ENCODE measurements at places on chromosomes 12 and 14. TPM values are rescaled to one million over a fixed set of nuclear protein-coding genes. Genes with fewer than 3 reads are reported as not detected.

LAG3 gene
- total RNA-seq, result 0.58 TPM

PGF gene
- total RNA-seq, result 2.1 TPM

- H3K4me3 ChIP-seq, result no peak overlapping the region
- DNase-seq, result no peak
- H3K36me3 ChIP-seq, result no peaks in the 10 kb centered on the region
- no peak overlapping the region for H3K27ac ChIP-seq
Observed at GRCh38 chr14:36507847-36508417, 12.1 kb downstream of the NKX2-1 start.

- peaks cover 6% of the 10 kb centered on the region for H3K36me3 ChIP-seq
- peaks cover 21% of the 10 kb centered on the region for H3K4me1 ChIP-seq
- H3K4me3 ChIP-seq, result no peak overlapping the region
- H3K27me3 ChIP-seq, result no peaks in the 10 kb centered on the region
Observed at GRCh38 chr14:60862283-60862682, 118.6 kb downstream of the TRMT5 start.

DNA sequence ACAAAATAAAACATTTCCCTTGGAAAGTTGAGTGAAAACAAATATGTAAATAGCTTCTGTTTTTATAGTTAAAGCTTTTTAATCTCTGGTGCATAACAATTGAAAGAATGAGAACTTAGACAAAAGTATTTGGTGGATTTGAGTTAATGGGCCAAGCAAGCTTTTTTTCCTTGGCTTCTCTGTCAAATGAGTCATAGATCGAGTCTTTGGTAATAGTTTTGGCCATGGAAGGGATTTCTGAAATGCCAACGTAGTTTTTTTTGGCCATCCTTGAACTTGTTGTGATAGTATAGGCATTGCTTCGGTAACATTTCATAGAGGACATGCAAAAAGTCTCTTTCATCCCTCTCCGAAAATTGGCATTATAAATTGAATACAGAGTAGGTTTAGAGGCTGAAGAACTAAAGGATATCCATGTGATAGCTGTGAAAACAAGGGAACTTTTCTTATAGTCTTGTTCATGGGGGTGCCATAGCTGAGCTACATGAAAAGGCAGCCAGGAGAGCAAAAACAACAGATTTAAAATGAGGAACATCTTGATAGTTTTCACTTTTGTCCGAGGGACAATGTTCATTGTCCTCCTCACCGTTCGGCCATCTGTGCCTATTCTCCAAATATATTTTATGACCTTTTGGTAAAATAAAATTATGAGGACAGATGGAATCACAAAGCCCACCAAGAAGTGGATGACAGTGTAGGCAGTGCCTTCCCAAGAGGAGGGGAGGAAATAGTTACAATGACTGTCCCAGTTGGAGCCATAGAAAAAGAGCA lies 34.7 kb downstream of the GPR19 start:
- H3K36me3 ChIP-seq, result no peaks in the 10 kb centered on the region
- peaks cover 23% of the 10 kb centered on the region for H3K4me1 ChIP-seq
- H3K27me3 ChIP-seq, result no peaks in the 10 kb centered on the region
- peak; percentile 81 for DNase-seq
- peak overlapping the region; percentile 46 for H3K4me3 ChIP-seq

DNA sequence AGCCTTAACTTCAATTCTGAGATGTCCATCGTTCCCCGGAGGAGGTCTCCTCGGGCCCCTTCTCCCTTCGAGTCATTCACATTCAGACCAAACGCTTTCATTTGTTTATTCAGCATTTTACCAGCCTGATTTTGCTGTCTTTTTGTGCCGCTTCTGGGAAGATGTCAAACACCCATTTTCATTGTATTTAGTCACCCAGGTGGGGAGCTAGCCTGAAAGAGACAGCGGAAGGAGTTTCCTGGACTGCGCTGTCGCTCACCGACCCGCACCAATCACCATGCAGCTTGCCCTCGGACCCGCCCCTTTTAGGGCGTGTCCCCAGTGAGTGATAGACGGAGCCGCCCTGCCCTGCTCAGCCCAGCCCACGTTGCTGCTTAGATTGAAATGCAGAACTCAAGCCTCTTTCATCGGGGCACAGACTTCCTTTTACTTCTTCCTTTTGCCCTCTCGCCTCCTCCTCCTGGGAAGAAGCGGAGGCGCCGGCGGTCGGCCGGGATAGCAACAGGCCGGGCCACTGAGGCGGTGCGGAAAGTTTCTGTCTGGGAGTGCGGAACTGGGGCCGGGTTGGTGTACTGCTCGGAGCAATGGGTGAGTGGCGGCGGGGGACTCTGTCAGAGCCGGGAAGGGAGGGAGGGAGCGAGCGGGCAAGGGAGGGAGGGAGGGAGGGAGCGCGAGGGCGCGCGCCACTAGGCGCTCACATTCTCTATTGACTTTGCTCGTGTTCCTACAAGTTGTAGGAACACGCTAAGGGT lies at the start of gene PAX9:
Gene PAX9, plus strand, starts transcription at position 355 of the 752 bp plus-strand sequence. Its CDS starts 230 bp downstream, at position 585.
- DNase-seq, result peak; percentile 96
- H3K27ac ChIP-seq, result peak within 1 kb of the TSS; percentile 92

GRCh38 chr12:92696216-92696615 lies 6.6 kb upstream of the PLEKHG7 start:
- no peaks in the 10 kb centered on the region for H3K4me1 ChIP-seq
- H3K36me3 ChIP-seq, result no peaks in the 10 kb centered on the region
- H3K4me3 ChIP-seq, result no peak overlapping the region
- no peak overlapping the region for H3K27ac ChIP-seq
- peak; percentile 57 for DNase-seq
- no peaks in the 10 kb centered on the region for H3K27me3 ChIP-seq

- no peaks in the 10 kb centered on the region for H3K27me3 ChIP-seq
- H3K4me1 ChIP-seq, result no peaks in the 10 kb centered on the region
- DNase-seq, result no peak
Observed at GRCh38 chr12:14853961-14854360, 10.6 kb upstream of the ART4 start.

GRCh38 chr12:89073027-89073398 lies 279.3 kb downstream of the DUSP6 start:
- no peak overlapping the region for H3K4me3 ChIP-seq
- H3K27ac ChIP-seq, result no peak overlapping the region
- H3K36me3 ChIP-seq, result peaks cover 6% of the 10 kb centered on the region
- no peak for DNase-seq

- H3K27ac ChIP-seq, result no peak overlapping the region
- peak; percentile 48 for DNase-seq
- no peaks in the 10 kb centered on the region for H3K27me3 ChIP-seq
- H3K36me3 ChIP-seq, result no peaks in the 10 kb centered on the region
Observed at GRCh38 chr14:68616221-68616902, 176.5 kb downstream of the ZFP36L1 start.

GRCh38 chr14:61179061-61179690 lies 102.0 kb downstream of the TMEM30B start:
- peaks cover 33% of the 10 kb centered on the region for H3K4me1 ChIP-seq
- H3K27ac ChIP-seq, result peak overlapping the region; percentile 64
- H3K36me3 ChIP-seq, result peaks cover 5% of the 10 kb centered on the region
- peak overlapping the region; percentile 44 for H3K4me3 ChIP-seq
- DNase-seq, result no peak
- H3K27me3 ChIP-seq, result no peaks in the 10 kb centered on the region

- DNase-seq, result peak; percentile 36
- H3K4me1 ChIP-seq, result peaks cover 14% of the 10 kb centered on the region
- H3K36me3 ChIP-seq, result no peaks in the 10 kb centered on the region
Observed at GRCh38 chr12:132429946-132430643, 59.9 kb upstream of the FBRSL1 start.

DNA sequence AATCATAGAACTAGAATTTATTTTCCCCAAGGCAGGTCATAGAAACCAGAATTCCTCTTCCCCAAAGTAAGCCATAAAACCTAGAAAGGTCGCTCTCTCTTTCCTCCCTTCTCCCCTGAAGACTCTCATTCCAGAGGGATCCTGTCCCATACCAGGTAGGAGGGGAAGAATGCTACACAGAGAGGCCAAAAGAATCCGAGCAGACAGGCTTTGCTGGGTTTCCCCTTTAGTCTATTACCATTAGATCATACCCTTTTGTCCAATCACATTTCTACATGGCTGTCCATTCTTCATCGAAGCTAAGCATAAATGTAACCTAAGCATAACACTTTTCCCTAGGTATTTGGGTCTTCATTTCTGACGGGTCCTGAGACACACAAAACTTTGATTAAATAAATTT lies 204.5 kb downstream of the SPTSSA start:
- H3K27ac ChIP-seq, result no peak overlapping the region
- H3K36me3 ChIP-seq, result no peaks in the 10 kb centered on the region
- H3K4me1 ChIP-seq, result peaks cover 6% of the 10 kb centered on the region
- no peak overlapping the region for H3K4me3 ChIP-seq

DNA sequence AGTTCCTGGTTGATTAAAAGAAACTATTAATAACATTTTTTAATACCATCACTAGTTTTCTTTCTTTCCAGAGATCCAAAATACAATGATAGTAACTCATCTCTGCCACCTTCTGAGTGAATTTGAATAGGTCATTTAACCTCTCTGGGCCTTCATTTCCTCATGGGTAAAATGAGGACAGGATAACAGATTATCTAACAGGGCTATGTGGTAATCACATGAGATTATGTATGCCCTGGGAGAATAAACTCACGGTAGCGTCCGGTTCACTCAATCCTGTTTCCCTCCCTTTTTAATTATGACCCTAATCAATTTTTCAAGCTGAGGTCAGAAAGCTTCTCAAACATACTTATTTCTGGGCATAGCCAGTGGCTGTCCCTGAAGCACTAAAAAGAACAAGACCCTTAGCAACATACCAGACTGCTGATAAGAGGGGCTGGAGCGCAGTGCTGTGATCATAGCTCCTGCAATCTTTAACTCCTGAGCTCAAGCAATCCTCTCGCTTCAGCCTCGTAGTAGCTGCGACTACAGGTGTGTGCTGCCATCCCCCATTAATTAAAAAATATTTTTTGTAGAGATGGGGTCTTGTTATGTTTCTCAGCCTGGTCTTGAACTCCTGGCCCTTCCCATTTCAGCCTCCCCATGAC lies 24.2 kb downstream of the ATXN2 start:
- peaks cover 12% of the 10 kb centered on the region for H3K36me3 ChIP-seq
- H3K4me3 ChIP-seq, result no peak overlapping the region
- peaks cover 32% of the 10 kb centered on the region for H3K4me1 ChIP-seq
- H3K27ac ChIP-seq, result no peak overlapping the region
- no peak for DNase-seq
